Stimulated activated CD4-positive, alpha-beta T cell treated with anti-CD3 and anti-CD28 coated beads, Interleukin-15, amount 100 ng/mL, for 1 hour (primary cell): ENCODE measurements at places on chromosomes 12 and 14.

DNA sequence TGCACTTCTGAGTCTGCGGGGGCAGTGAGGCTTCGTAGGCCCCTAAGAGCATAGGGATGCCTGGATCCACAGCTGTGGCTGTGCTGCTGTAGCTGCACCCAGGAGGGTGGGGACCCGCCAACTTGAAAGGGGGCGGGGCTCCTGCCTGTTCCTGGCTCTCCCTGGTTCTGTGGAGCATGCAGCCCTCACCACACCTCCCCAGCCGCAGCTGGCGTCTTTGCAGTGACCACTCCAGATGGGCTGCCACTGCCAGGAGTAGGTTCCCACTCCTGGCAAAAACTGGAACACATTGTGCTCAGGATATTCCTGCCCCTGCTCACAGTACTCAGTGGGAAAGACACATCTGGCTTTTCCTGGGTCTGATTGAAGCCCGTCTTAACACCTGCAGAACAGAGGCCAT, 35.8 kb downstream of the TIMELESS start:
- no peak for DNase-seq

DNA sequence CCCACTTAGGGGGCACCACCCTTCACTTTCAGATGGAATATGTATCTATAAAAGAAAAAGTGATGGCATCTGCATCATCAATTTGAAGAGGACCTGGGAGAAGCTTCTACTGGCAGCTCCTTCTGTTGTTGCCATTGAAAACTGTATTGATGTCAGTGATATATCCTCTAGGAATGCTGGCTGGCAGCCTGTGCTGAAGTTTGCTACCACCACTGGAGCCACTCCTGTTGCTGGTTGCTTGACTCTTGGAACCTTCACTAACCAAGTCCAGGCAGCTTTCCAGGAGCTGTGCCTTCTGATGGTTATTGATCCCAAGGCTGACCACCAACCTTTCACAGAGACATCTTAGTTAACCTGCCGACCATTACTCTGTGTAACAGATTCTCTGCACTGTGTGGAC, 44.7 kb downstream of the RIMKLB start:
- no peak for DNase-seq

DNA sequence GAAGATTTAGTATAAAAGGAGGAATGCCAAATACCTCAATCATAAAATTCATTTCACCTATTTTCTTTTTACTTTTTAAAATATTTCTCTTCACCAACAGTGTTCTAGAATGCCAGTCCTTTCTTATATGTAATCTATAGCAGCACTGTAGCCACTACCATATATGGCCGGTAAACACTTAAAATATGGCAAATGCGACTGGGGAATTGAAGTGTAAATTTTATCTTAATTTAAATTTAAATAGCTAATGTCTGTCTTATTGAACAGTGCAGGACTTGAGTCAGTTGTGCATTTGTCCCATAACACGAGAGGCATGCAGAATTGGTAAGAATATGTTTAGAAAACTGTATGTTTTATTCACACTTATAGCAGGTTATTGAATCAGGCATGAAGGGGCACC, 50.1 kb downstream of the WASHC4 start:
- no peak for DNase-seq

GRCh38 chr14:102212356-102212755, 72.7 kb downstream of the WDR20 start:
- DNase-seq, result no peak

DNA sequence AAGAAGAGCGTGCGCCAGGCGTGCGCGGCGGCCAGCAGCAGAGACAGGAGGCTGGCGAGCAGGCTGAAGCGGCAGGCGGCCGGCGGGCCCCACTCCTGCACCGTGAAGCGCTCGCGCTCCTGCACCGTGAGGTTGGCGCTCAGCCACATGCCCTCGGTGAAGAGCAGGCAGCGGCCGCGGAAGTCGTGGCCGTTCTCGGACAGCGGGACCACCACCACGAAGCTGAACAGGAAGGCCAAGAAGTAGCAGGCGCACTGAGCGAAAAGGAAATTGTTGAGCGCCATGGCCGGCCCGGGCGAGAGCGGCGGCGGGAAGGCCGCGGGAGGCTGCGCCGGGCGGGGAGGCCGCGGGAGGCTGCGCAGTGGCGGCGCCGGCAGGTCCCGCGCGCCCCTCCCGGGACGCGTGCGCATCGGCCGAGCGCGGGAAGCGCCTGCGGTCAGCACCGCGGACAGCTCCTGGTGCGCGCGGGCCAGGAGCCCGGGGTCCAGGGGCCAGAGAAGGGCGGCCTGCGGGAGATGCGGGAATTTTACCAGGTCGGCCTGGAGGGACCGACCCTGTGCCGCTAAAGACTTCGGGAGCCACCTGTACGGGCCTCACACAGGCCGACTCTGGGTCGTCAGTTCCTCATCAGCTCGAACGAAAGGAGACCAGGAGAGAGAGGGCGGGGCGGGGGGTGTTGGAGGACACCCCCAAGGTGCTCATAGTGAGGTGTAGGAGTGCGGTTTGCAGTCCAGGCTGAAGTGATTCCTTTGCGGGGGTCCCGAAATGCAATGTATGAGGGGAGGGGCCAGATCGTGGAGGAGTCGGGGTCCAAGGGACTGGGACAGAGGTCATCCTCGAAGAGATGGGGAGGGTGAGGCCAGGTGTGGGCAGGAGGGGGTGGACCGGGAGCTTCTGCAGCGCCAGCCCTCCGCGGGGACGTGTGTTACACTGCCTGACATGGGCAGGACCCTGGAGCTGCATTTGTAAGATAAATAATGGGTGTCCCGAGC, at the start of gene TMEM179:
TSS of gene TMEM179 (minus strand) at position 315 of the 992 bp plus-strand sequence. CDS start at position 284, 31 bp downstream.
- no peak for DNase-seq

GRCh38 chr12:54383041-54383609, 1.4 kb downstream of the ZNF385A start:
- no peak for DNase-seq

GRCh38 chr14:24188251-24189058, at the start of gene IPO4:
Gene IPO4 (minus strand): TSS chr14:24188816. CDS start chr14:24188787, 29 bp downstream.
- DNase-seq, result peak; percentile 89

DNA sequence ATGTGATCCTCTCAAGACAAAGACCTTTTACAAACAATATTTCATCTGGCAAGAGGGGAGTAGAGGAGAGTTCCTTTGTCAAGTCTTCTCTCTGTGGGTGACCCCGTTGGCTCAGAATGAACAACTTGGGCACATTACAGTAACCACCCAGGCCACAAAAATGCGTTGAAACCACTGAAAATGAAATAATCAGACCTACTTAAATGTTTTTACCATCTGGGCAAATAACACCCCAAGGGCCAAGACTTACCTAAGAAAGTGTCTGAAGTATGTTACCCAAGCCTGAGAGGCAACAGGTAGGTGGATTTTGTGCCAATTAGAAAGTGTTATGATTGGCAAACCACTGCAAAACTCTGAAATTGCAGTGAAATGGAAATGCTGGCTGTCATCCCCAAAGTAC, 1.3 kb downstream of the TC2N start:
- no peak for DNase-seq

DNA sequence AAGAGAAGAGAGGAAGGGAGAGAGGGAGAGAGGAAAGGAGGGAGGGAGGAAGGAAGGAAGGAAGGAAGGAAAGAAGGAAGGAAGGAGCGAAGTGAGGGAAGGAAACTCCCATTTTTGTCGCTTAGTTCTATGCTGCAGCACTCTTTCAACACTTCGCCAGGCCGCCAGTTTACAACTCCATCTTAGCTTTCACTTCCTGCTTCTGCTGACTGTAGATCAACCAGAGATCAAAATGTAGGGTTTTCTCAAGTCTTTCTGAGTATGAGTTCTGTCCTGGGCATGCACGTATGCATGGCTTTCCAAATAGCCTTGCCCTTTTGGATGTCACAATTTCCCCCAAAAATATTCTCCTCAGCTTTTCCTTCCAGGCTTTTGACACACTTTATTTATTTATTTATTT, 723.4 kb downstream of the TRHDE start:
- DNase-seq, result no peak

DNA sequence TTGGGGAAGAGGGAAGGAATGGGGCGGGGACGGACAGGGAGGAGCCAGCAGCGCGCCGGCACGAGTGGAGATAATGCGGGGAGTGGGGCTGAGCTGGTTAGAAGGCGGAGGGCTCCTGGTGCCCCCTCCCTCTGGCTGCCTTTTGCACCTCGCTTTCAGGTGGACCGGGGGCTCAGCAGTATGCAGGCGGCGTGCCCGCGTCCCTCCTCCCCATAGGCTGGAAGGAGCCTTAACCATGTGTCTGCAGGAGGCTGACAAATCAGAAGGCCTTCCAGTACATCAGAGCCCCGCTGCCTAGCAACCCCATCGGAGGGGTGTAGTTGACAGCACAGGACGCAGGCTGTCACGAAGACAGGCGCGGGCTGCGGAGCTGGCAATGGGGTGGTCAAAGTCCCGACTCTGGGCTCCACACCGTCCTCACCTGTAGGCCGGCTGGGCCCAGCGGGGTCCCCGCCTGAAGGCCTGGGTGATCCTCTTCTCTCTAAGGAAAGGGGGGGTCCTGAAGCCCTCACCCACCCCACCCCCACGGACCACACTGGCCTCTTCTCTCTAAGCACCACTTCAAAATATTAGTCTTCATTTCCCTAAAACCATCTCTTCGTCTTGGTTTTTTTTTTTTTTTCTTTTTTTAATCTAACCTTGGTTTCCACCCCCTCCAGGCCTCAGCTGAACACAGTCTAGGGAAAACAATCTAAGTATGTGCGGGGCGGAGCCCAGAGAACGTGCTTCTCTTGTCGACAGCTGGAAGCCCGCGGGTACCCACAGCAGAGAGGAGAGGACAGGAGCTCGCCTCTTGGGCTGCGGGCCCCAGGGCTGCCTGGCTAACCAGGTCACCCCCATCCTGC, 44.5 kb downstream of the KDM2B start:
- DNase-seq, result no peak

DNA sequence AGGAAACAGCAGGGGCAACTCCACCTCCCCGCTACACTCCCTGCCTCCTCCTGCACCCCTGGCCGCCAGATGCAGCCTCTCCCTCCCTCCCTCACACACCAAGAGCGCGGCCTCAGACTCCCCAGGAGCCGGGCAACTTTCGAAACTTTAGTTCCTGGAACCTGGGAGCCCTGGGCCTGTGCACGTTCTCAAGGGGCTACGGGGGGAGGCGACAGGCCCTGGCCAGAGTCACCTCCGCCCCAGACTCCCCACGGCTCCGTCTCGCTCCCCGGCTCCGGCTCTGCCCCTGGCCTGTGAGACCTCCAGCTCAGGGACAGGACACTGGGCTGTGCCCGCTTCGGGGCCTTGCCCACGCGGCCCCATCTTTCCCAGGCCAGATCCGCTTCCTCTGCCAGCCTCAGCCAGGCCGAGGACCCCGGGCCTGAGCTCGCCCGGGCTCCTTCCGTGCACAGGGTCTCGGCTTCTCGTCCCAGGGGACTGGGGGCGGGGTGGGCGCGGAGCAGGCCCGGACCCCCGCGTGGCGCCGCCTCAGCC, 5.5 kb downstream of the AMN start:
- no peak for DNase-seq

GRCh38 chr14:103711516-103712431, 3.5 kb downstream of the XRCC3 start:
- DNase-seq, result no peak

- DNase-seq, result no peak
These were observed 89.7 kb upstream of the MYL2 start for GRCh38 chr12:111010061-111010460.

GRCh38 chr12:100197486-100197885, 3.1 kb upstream of the ACTR6 start:
- DNase-seq, result no peak

- DNase-seq, result no peak
These were observed 33.3 kb downstream of the CACNA2D4 start for GRCh38 chr12:1885082-1885596.

- no peak for DNase-seq
These were observed 12.5 kb downstream of the CFAP54 start for GRCh38 chr12:96501908-96502307.

GRCh38 chr12:104828015-104828414, 130.1 kb downstream of the SLC41A2 start:
- DNase-seq, result no peak

DNA sequence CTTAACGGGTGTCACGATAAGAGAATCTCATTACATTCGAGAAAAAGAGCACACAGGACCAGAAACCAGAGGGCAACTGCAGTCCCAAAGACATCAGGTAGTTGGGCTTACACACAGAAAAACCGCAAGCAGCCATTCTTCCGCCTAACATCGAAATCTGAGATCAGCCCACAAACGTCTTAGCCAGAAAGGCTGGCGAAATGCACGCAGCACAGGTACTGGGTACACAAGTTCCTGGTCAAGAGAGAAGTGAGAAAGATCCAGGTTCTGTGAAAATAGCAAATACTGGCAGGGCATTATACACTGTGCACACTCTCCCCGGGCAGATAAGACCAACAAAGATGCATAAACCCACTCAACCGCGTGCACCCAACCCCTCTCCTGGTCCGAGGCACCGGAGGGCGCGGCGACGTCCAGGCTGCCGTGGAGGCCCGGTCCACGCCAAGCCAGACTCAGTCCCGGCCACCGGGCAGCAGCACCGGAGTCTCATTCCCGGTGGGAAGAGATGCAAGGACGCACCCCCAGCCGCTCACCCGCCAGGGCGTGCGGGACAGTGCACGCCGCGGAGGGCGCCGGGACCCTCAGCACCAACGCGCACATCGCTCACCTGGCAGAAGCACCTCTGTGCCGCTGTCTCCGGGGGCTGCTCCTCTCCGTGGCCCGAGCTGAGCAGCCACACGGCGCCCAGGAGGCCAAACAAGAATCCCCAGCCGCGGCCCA, 437 bp downstream of the ERO1A start:
- DNase-seq, result peak; percentile 12

DNA sequence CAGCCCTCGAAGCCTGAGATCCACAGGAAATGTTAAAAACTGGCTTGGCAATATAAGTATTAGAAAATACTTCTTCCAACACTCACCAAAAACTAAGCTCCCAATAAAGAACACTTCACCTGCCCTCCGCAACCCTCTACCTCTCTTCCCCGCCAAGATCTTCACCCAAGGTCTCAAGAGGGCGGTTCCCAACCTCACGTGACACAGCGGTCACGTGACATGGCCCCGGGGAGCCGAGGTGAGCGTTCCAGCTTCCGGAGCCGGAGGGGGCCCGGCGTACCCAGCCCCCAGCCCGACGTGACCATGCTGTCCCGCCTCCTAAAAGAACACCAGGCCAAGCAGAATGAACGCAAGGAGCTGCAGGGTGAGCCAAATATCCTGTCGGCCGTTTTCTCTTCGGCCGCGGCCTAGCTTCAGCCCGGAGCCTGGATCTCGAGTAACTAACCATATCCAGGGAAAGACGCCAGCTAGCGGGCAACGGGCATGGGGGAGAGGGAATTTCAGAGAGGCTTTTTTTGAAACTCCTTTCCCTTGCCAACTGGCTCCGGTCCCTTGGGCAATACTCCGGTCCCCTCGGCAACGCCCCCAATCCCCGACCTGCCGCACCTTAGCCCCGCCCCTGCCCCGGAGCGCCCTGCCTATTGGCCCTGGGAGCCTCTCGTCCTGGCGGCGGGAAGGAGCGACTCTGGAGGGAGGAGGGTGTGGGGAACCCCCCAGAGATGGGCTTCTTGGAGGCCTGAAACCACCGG, at the start of gene BLOC1S1:
TSS of gene BLOC1S1 (plus strand) at position 214 of the 749 bp plus-strand sequence. CDS start at position 220, 6 bp downstream.
- peak; percentile 92 for DNase-seq

GRCh38 chr12:120365675-120366340, 3.2 kb downstream of the MSI1 start:
- no peak for DNase-seq
